ENCODE measurements at places on chromosomes 2 and 18.

DNA sequence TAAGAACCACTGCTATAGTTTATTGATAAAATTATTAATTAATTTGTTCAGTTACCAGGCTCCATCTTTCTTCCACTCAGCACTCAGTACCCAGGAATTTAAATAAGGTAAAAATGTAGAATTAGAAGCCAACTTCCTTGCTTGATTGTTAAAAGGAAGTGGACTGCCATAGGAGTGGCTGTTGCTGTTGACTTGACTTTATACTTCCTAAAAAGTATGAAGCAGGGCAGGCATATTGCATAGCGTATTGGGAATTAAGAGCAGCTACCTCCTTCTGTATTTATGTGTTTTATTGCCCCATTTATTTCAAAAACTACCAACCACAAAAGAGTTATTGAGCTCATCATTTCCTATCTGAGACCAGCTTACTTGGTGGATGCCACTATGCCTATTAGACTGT is 27.9 kb downstream of the PSMD1 start:
- DNase-seq: no peak

DNA sequence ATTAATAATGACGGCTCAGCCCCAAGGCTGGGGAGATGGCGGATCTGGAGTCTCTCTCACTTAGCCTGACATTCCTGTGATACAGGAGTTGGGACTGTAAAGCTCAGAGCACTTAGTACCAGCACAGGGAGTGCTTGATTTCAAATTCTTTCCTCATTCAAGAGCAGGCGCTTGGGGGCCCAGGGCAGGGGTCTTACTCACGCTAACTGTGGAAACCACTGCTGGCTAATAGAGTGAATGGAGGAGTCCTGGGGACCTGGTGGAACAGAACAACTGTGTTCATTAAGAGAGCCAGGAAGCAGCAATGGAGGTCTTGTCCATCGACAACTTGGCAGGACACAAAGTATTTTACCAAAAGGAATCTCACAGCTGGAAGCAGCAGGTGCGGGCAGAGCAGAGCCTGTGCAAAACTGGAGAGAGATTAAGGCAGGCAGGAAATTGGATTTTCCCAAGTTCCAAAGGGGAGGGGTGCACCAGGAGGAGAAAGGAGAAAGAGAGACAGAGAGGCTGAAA is 358.9 kb downstream of the TNS1 start:
- no peak for DNase-seq

GRCh38 chr2:158815658-158816057 is 20.5 kb downstream of the DAPL1 start:
- DNase-seq: no peak

- DNase-seq: no peak
Measured at GRCh38 chr18:78587626-78588600, 391.7 kb upstream of the SALL3 start.

- no peak for DNase-seq
Measured at GRCh38 chr2:71348302-71348701, 16.7 kb downstream of the ZNF638 start.
